Kidney tubule cell (primary cell): ENCODE measurements at places on chromosomes 4 and X.
A peak's percentile ranks its signal among the peaks of the same experiment; 100 is the strongest.

- peak; percentile 13 for DNase-seq
Measured at GRCh38 chrX:144896323-144896722, 351.0 kb upstream of the SPANXN1 start.

- peak; percentile 13 for DNase-seq
Measured at GRCh38 chr4:65393078-65393477, 277.2 kb downstream of the EPHA5 start.

GRCh38 chr4:41077628-41078027, 136.7 kb downstream of the APBB2 start:
- no peak for DNase-seq

GRCh38 chr4:134024251-134024650, 177.3 kb downstream of the PABPC4L start:
- DNase-seq = peak; percentile 54

GRCh38 chr4:46667790-46668189, 241.3 kb downstream of the COX7B2 start:
- DNase-seq = no peak

- DNase-seq = peak; percentile 53
Measured at GRCh38 chr4:16916719-16917337, 18.4 kb upstream of the LDB2 start.

DNA sequence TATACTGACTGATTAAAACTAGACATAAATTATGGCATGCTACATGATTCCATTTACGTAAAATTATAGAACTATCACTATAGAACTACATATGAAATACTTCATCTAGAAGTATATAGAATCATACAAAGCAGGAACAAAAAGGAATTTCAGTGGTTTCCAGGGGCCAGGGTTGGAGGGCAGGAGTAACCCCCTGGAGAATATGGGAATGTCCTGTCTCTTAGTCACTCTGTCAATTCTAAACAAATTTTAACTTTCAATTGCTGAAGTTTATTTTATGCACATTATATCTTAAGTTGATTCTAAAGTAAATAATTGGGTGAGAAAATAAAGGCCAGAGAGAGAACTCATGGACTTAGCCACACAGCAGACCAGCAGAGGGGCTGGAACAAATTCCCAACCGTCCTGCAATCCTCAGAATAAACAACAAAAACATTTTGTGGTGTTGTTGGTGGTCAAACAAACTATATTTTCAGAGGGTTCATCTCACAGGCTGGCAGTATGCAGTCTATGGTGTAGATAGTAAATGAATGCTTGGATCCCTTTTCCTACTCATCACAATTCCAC, 476.9 kb upstream of the SLIT2 start:
- DNase-seq = peak; percentile 20

DNA sequence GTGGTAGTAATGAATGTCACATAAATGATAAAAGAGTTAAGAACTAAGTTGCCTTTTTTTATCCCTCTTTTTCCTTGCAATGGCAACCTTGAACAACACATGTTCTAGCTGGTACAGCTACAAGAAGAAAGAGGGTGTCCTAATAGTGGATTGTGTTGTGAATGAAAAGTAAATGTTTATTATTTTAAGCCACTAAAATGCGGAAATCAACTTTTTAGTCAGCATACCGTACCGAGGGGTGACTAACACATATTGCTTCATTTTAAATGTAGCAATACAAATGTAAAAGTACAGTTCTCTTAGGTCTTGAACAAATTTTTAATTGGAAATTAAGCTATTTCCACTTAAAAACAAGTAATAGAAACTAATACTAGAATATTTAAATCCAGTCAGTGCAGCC, 17.7 kb upstream of the AP1AR start:
- no peak for DNase-seq

GRCh38 chrX:65667503-65668376, at the start of gene MSN:
Gene MSN, plus strand, starts transcription at chrX:65667654. Its CDS starts 188 bp downstream, at chrX:65667842.
- DNase-seq = peak; percentile 74

DNA sequence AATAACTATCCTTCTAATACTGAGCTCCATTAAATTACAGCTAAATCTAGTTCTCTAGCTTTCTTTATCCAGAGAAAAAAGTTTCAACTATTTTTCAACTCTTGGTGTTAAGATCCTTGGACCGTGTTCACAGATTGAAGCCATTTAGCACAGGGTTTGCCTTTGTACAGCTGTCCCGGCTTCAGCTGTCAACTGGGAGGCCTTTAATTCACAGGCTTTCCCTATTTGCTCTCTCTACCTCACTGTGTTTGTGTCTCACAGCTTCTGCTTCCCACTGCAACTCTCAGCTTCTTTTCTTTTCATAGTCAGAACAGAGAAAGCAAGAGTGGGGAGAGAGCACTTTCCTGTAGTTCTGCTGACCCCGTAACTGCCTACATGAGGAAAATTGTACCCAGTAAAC, 76.9 kb upstream of the SMAD1 start:
- DNase-seq = no peak

DNA sequence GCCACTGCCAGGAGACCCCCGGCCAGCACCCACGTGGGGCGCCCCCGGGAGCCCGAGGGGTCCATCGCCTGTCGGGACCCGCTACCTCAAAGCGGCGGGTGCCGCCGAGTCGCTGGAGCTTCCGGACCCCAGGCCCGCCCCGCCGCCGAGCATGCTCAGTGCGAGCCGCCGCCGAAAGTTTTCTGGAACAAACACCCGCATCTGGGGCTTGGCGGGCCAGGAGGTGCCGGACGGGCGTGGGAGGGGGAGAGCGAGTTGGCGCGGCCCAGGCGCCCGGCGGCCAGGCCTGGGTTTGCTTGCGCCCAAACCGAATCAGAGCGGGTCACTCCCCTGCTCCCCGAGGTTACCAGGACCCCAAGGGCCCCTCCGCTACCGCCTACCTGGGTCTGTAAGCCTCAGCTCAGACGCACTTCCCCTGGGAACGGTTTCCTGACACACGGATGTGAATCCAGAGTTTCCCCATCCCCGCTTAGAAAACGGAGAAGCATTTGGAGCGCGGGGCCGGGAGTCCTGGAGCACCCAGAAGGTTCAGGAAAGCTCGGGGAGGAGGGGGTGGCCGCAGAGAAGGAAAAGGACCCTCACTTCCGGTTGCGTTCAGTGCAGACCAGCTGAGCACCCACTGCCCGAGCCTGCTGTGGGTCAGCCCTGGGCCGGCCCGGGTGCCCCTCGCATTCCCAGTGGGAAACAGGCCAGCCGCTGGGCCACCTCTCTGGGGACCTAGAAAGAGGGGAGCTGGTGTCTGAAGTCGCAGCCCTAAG, at the start of gene EVC2:
TSS of gene EVC2 (minus strand) at position 111 of the 758 bp plus-strand sequence. CDS start at position 65, 46 bp downstream.
- DNase-seq = peak; percentile 62

DNA sequence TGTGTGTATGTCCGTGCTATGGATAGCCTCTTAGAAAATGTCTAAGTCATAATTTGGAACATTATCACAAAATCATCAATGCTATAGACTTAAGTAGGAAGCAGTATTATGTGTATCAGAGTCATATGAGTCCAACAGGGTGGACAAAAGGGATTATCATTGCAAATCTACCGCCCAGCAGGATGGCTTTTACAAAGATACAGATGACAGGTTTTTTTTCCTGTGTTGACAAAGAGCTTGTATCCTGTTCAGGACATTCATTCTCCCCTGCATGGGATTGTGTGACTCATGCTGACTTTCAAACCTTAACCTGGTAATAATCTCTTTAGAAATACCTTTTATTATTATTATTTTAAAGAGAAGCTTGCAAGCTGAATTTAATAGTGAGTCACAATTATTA, 310.3 kb upstream of the GNPDA2 start:
- peak; percentile 30 for DNase-seq

GRCh38 chr4:122503214-122503613, 46.7 kb upstream of the IL2 start:
- DNase-seq = no peak

GRCh38 chr4:105061731-105062130, 84.9 kb upstream of the TET2 start:
- no peak for DNase-seq

DNA sequence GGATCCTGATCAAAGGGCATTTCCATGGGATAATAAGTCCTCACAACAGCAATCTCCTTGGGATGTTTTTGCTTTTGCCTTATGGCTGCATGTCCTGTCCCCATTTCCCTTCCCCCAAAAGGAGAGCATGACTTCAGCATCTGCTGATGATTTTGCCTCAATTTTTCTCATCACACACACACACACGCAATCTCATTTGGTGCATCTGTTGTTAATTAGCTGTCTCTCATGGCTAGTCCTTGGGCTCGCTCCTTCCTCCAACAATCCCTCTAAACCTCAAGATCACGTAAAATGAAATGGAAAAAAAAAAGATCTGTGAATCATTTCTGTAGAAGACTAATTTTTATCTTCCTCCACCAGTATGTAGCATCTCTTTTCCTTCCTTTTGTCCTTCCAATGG, 153.6 kb downstream of the RBMX2 start:
- DNase-seq = no peak

DNA sequence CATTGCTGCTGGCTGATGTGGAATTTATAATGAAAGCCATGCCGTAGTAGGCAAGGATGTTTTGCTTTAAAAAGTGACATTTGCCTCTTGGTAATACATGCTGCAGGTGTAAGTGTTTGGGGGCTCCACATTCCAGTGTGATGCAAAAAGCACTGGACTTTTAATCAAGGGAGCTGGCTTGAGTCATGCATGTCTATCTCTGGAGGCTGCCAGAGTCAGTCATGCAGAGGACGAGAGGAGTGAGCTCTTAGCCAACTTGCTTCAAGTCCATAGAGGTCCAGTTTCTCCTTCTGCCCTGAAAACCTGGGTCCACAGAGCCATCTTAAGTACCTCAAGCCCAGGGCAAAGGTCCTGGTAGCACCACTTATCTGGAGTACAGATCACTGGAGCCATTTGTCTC, 11.6 kb upstream of the CXCL13 start:
- DNase-seq = peak; percentile 56

- no peak for DNase-seq
Measured at GRCh38 chrX:53895270-53895669, 149.0 kb downstream of the PHF8 start.
